ENCODE measurements at places on chromosomes 7 and 10. TPM values are rescaled to one million over a fixed set of nuclear protein-coding genes. Genes with fewer than 3 reads are reported as not detected.

- DNase-seq, result no peak
Observed at GRCh38 chr10:131662851-131663250, 238.0 kb upstream of the PPP2R2D start.

GRCh38 chr7:47866120-47866519 is 82.1 kb downstream of the PKD1L1 start:
- no peak for DNase-seq

DNA sequence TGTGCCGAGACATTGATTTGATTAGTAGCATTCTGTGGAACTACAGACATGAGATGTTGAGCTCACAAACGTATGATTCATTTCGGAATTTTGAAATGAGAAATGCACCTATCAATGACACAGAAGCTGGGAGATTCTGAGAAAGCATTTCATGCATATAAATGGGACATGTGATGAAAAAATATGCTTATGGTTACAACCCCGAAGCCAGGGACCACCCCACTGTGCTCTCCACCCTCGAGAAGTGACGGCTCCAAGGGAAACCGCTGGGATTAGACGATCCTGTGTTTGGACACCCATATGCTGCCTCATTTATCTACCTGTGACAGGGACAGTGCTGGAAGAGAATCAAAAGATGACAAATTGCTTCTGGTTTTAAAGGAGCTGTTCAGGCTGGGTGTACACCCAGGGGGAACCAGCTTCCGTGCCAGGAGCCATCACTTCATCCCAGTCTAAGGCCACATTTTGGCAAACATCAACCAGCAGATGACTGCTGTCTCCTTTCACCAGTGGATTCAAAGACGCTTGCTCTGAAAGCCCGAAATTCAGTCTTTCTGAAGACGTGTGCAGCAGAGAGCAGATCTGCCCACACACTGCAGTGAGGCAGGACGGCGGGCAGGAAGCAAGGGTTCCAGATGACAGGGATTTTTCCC is 109.9 kb downstream of the ATXN7L1 start:
- DNase-seq, result no peak

GRCh38 chr7:55409482-55410225 is 44.5 kb downstream of the LANCL2 start:
- no peak for DNase-seq

GRCh38 chr10:71214641-71215559 is 2.5 kb downstream of the UNC5B start:
- DNase-seq, result no peak

GRCh38 chr10:125886914-125887512 is 5.9 kb upstream of the DHX32 start:
- no peak for DNase-seq

SAP25 gene
- polyA plus RNA-seq, result 3.5 TPM

DNA sequence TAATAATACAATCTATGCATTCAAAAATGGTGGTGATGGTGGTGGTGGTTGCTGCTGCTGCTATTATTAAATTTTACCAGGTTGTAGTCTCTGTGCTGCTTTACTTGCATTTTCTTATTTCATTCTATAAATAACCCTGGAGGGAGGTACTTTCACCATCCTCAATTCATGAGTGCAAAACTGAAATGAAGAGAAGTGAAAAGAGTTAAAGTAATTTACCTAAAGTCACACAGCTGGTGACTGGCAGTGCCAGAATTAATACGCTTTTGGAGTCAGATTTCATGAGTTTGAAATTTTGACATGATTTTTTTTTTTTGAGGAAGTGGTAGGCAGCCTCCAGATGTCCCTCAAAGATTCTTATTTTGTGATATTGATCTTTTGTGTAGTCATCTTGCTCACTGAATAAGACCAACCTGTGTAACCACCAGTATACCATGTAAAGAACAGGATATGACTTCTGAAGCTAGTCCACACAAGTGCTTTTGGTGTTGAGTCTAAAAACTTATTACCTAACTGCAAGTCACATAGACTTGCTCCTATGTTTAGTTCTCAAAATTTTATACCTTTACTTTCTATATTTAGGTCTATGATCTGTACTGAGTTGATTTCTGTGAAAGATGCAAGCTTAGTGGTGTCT is 218.8 kb downstream of the ZWINT start:
- DNase-seq, result no peak

- DNase-seq, result no peak
Observed at GRCh38 chr7:136386876-136387275, 409.7 kb upstream of the MTPN start.

KCP gene
- 1.9 TPM for polyA plus RNA-seq

DNA sequence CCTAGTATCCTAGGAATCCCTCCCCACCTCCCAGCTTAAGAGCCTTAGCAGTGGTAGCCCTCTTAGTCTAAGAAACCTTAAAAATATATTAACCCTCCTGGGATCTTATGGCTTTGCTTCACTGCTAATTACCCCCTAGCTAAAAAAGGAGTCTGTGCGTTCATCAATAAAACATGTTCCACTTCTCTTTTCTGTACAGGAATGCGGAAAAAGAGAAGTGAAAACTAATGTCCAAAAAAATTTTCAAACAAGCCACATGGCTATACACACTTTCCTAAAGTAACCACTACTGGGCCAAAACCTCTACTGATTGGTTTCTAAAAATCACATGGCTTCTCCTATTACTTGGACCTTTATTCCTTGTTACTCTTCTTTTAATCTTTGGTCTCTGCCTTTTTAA is 667.1 kb upstream of the LRRTM3 start:
- no peak for DNase-seq

DNA sequence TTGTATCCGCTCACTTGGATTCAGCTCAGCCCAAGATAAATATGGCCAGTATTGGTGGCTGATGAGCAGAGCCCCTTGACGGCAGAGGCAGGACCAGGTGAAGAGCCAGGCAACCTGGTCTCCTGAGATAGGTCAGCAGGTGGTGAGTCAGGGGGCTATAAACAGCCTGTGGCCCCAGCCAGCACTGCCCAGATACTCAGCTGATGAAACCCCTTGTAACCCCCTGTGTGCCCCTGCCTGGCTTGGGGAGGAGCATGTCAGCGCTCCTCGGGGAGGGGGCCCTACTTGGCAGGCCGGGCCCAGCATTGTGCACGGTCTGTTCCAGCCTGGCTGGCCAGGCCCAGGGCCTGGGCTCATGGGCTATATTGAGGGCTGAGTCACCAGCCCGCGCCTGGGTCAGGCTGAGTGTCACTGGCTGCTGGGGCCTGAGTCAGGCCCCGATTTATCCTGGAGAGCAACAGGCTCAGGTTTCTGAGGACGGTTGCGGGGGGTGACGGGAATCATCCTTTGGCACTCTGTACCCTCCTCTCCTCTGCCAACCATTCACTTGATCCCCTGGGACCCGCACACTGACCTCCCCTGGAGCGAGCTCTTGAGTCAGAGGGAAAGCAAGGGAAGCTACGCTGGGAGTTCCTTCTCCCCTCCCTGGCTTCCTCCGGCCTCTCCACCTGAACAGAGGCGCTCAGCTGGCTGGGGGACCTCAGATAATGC is 2.8 kb upstream of the FLNC start:
- no peak for DNase-seq

GRCh38 chr10:22714479-22715289 is at the start of gene PIP4K2A:
TSS of gene PIP4K2A (minus strand) at chr10:22714578. CDS start at chr10:22714326, 252 bp downstream.
- DNase-seq, result peak; percentile 38

DNA sequence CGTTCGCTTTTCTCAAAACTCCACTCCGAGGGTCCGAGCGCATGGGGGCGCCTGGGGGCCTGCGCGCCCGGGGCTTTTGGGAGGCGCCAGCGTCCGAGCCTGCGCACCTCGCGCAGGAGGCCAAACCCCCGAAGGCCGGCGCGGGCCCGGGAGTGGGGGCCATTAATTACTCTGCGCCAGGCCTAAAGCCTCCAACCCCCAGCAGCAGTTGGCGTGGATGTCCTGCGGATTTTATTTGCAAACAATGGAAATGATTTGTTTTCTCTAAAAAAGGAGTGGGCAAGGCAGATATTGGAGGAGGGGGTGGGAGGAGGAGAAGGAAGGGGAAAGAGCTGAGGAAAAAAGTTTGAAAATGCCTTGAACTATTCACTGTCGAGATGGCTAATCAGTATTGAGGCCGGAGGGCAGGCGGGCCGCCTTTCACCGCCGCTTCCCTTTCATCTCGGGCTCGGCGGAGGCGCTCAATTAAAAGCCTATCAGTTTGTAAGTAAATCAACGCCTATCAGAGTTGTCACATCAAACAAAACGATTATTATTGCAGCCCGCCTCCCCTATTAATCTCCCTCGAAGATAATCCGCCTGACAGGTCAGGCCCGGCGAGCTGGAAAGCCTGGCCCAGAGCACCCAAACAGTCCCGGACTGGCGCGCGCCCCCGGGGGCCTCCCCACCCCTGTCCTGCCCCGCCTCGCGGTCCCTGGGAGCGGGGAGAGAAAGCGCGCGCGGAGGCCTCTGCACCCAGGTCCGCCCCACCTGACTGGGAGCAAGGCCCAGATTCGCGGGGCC is 3.4 kb upstream of the ZNF503 start:
- no peak for DNase-seq

DNA sequence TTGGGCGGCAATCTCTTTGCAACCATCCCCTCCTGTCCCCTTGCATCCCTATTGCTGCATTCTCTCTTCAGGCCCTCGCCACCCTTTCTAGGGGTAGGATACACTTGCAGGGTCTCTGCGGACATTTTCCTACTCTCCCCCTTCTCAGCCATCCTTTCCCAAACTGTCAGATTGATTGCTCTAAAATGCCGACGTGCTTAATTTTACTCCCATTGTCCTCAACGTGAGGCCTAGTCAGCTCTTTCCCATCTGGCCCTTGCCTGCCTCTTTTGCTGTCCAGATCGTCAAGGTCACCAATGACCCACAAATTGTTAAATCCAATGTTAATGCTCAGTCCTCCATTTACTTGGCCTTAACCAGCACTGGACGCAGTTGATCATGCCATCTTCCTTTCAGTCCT is 12.7 kb upstream of the LRMDA start:
- DNase-seq, result no peak

GRCh38 chr7:135181929-135182678 is 11.6 kb upstream of the CYREN start:
- DNase-seq, result no peak

DNA sequence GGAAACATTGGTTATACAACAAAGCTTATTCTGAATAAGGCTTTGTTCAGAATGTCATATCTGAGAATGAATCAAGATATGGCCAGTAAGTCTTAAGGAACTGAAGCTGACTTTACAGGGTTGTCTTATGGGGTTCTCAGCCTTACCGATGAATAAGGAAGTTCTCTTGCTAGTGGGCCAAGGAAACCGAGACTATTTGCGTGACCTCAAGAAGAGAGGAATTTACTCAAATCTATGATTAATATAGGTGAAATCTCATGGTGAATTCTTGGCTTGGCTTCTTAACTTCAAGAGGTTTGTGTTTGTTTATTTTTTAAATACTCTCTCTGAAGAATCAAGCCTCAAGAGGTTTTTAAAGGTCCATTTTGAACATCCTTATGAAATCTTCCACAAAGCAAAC is 4.7 kb upstream of the MRLN start:
- no peak for DNase-seq

DNA sequence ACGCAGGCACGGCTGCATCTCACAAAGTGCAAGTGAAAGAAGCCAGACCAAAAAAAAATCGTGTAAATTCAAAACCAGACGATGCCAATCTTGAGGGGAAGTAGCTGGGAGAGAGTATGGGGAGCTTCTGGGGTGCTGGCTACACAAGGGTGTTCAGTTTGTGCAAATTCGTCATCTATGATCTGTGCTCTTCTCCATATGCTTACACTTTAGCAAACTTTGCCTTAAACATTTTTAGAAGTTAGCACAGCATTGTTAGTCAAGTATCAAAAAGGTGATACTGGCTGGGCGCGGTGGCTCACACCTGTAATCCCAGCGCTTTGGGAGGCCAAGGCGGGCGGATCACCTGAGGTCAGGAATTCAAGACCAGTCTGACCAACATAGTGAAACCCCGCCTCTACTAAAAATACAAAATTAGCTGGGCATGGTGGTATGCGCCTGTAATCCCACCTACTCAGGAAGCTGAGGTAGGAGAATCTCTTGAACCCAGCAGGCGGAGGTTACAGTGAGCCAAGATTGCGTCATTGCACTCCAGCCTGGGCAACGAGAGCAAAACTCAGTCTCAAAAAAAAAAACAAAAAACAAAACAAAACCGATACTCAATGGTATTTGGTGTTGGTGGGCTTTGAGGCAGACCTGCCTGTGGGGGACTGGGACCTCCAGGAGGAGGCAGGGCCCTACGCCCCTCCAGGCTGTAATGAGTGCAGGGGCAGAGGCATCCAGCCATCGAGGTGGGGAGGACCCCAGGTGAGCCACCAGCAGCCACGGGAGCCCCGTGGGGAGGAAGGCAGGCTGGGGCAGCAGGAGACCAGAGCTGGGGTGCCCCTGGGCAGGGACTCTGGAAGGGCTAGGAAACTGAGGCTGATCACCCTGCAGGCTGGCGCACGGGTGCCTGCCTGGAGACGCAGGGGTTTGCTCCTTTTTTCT is 150.0 kb downstream of the PRKAG2 start:
- no peak for DNase-seq

ZNF488 gene
- polyA plus RNA-seq, result 3.5 TPM

PMS2 gene
- 12.1 TPM for polyA plus RNA-seq

CPA1 gene
- polyA plus RNA-seq, result 6.5 TPM

GRCh38 chr7:127769696-127770400 is 117.9 kb downstream of the SND1 start:
- DNase-seq, result no peak

DNA sequence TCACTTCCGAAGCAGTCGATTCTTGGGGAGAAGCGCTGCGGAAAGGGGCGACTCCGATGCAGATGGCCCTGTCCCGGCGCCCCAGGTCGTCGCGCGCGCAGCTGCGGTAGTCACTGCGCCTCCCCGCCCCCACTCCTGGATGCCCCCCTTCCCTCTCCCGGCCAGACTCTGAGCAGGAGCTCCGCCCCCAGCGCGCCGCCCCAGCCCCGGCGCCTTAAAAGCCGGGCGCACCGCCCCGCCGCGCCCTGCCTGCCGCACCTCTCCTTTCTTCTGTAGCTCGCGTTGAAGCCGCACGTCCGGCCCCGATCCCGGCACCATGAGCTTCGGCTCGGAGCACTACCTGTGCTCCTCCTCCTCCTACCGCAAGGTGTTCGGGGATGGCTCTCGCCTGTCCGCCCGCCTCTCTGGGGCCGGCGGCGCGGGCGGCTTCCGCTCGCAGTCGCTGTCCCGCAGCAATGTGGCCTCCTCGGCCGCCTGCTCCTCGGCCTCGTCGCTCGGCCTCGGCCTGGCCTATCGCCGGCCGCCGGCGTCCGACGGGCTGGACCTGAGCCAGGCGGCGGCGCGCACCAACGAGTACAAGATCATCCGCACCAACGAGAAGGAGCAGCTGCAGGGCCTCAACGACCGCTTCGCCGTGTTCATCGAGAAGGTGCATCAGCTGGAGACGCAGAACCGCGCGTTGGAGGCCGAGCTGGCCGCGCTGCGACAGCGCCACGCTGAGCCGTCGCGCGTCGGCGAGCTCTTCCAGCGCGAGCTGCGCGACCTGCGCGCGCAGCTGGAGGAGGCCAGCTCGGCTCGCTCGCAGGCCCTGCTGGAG is at the start of gene INA:
INA (plus strand) TSS at position 243 of the 817 bp plus-strand sequence; CDS start at position 317, 74 bp downstream.
- DNase-seq, result no peak

SUN3 gene
- polyA plus RNA-seq, result not detected

- DNase-seq, result no peak
Observed at GRCh38 chr10:90958781-90959180, 37.9 kb upstream of the ANKRD1 start.

- no peak for DNase-seq
Observed at GRCh38 chr10:43884501-43885105, 235.9 kb upstream of the ZNF32 start.

Data from forelimb muscle (tissue), 1 donor.